ENCODE measurements at places on chromosomes 5 and 9.

DNA sequence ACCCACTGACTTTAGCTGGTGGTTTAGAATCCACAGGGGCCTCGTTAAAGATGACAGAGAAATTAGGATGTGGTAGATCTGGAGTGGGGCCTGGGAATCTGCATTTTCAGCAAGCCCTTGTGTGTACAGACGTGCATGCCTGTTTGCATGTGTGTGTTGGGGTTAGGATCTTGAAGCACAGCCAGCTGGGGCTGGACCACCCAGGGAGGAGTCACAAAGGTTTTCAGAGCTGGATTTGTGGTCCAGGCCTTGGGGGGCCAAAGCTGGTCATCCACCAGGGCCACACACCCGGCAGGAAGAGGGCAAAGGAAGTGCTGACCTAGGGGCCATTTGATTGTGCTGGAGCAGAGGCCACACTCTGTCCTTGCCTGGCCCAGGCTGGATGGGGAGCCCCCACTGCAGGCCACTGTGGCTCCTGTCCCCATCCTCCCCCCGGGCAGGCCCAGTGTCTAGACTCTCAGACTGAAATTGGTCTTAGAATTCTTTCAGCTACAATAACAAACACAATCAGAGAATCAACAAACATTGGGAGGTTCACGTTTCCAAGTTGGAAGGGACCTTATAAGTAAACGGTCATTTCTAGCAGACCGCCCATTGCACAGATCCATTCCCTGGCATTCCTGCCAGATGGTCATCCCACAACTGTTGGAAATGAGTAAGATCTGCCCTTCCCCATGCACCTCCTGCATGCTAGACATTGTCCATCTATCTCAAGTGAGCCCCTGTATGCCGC lies 10.3 kb downstream of the CDX1 start:
- no peak for DNase-seq

- DNase-seq = no peak
These were observed 175.8 kb downstream of the TMEM167A start for GRCh38 chr5:82901281-82901888.

GRCh38 chr5:54514291-54514690 lies 3.3 kb upstream of the SNX18 start:
- no peak for DNase-seq

GRCh38 chr5:125295405-125295872 lies 549.0 kb upstream of the ZNF608 start:
- DNase-seq = no peak
